Activated CD8-positive, alpha-beta memory T cell treated with anti-CD3 and anti-CD28 coated beads, Interleukin-2, amount 50 U/mL, for 4 hours (primary cell): ENCODE measurements at places on chromosomes 3 and 15.
A peak's percentile ranks its signal among the peaks of the same experiment; 100 is the strongest.

GRCh38 chr3:189227249-189227648, 55.5 kb downstream of the TPRG1 start:
- DNase-seq, result no peak

GRCh38 chr3:40869939-40870338, 329.4 kb upstream of the CTNNB1 start:
- DNase-seq, result no peak

- DNase-seq, result no peak
Measured at GRCh38 chr15:70438776-70439175, 324.6 kb downstream of the UACA start.

DNA sequence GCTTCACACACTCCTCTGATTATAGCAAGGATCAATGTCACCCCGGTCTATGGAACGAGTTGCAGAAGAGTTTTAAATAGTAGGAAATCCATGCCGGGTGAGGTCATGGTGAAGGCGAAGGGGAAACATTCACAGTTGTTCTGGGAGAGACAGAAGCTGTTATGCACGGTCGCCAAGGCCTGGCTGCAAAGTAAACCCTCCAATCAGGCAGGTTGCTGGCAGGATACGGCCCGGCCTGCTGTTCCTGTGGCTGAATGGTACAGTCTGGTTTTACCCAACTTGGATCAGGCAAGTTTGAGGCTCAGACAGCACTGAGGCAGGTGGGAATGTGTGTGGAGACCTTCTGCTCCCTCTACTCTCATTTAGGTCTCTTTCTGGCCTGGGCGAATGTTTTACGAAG, 45.3 kb upstream of the ATP2B2 start:
- DNase-seq, result no peak

DNA sequence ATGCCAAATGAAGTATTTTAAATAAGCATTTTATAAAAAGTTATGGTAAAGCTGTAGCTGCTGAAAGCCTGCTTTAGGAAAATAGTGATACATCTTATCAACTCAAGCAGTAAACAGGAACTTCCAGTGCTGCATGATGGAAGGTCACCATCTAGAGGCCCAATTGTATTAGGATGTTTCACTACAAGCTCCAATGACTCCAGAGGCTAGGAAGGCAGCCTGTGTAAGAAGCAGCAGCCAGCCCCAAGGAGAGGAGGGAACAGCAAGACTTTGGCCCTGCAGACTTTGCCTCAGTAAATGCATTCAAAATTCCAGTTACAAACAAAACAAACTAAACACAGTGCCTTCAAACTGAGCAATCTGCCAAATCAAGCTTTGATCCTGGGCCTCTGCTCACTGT, 32.1 kb downstream of the ILDR1 start:
- DNase-seq, result no peak

- DNase-seq, result no peak
Measured at GRCh38 chr3:43620831-43621655, 768 bp downstream of the ANO10 start.

GRCh38 chr3:61562042-61562720, 810 bp downstream of the PTPRG start:
- no peak for DNase-seq

DNA sequence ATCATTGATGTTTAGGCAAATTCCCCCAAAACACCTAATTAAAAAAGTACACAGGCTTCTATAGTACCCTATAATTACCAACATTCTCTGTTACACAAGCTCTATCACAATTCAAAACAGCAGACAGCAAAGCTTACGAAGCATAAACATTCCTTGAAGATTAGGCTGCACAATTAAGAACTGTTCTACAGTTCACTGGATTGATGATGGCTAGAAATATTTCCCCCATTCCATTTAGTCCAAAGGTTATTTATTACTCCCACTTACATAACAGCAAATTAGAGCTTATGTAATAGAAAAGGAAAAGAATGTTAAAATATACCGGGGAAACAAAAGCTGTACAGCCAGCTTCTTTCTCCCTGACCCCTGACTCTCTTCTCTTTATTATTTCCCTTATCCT, 49.3 kb downstream of the UACA start:
- no peak for DNase-seq

- no peak for DNase-seq
Measured at GRCh38 chr15:65060641-65061397, 7.0 kb downstream of the RASL12 start.

- DNase-seq, result no peak
Measured at GRCh38 chr15:35107122-35107521, 22.0 kb upstream of the NANOGP8 start.

GRCh38 chr3:111548092-111548491, 6.1 kb downstream of the CD96 start:
- DNase-seq, result no peak

GRCh38 chr3:59084583-59084982, 34.8 kb upstream of the CFAP20DC start:
- no peak for DNase-seq

- DNase-seq, result no peak
Measured at GRCh38 chr3:42134867-42135464, 43.8 kb downstream of the TRAK1 start.

DNA sequence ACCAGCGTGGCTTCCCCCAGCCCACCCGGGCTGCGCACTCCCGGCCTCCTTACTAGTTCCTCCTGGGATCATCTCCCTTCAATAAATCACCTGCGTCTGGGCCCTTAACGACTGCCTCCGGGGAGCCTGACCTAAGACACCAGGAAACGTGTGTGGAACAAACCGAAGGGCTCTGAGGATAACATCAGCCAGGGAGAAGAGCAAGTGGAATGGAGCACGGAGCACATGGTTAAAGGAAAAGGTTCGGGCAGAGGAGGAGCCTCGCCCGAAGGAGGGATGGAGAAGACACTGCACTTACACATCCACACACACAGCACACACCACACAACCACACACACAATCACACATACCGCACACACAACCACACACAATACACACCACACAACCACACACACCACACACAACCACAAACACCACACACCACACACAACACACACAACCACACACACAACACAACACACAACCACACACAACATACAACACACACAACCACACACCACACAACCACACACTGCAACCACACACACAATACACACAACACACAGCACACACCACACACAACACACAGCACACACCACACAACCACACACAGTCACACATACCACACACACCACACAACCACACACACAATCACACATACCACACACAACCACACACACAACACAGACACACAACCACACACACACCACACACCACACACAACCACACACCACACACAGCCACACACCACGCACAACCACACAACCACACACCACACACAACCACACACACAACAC, 24.7 kb downstream of the CPN2 start:
- no peak for DNase-seq

GRCh38 chr3:173045770-173046382, 95.2 kb downstream of the SPATA16 start:
- no peak for DNase-seq

DNA sequence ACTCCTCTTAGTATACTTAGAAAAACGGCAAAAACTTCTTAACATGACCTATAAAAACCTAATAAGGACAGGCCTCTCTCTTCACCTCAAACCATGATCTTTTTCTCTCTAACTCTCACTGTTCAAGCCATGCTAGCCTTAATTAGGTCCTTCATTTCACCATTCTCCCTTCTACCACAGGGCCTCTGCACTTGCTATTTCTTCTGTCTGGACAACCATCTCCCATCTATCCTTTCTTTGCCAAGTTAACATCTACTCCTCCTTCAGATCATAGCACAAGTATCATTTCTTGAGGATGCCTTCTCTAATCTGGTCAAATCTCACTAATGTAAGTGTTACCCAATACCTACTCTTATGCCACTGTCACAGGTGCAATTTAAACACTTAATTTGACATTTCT, 39.1 kb downstream of the TMCC1 start:
- no peak for DNase-seq

GRCh38 chr15:76336254-76337058, at the start of gene ISL2:
ISL2 (plus strand) TSS chr15:76336773; CDS start chr15:76336884, 111 bp downstream.
- peak; percentile 49 for DNase-seq

- DNase-seq, result peak; percentile 79
Measured at GRCh38 chr3:170358042-170359010, 811 bp downstream of the SKIL start.

GRCh38 chr3:127408684-127409420, 121.0 kb upstream of the PRR20G start:
- no peak for DNase-seq

- no peak for DNase-seq
Measured at GRCh38 chr3:57538465-57538864, 5.7 kb downstream of the DNAH12 start.

DNA sequence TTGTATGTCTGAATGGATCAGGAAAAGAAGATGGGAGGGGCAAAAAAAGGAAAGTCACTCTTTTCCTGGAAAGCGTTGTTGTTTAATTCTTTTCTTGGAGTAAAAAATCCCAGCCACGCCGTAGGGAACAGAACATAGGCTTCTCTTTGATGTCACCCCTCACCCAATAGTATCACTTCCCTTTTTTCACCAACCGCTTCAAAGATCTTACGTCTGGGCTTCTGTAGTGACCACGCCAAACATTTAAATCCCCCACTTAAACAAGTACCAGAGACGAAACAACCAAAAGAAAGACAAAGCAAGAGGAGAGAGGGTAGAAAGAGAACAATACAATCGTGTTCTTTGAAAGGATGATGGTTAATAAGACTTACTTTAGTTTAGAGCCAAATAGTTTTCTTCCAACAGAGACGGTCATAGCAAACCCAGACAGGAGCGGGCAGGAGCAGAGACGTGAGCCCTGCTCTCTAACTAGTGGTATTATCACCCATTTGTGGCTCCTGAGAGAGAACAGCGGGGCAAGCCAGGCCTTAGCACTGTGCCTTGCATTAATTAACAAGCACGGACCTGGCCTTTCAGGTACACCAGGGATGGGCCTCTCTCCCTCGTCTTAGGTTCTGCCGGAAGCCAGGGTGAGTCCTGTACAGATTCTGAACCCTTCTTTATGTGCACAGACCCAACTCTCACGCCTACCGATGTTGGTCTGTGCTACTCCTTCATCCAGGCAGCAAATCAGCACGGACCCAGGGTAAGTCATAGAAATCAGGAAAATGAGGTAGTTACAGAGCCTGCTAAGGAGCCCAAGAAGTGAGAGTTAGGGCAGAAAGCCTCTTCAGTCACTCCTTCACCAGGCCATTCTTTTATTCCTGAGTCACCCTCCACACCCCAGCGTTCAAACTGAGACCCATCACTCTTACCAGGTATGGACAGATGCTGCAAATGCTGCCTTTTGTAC, 28.2 kb upstream of the BCL6 start:
- no peak for DNase-seq

- DNase-seq, result no peak
Measured at GRCh38 chr15:69979783-69980182, 117.9 kb downstream of the TLE3 start.

GRCh38 chr15:69712991-69713390, 260.4 kb downstream of the RPLP1 start:
- no peak for DNase-seq

DNA sequence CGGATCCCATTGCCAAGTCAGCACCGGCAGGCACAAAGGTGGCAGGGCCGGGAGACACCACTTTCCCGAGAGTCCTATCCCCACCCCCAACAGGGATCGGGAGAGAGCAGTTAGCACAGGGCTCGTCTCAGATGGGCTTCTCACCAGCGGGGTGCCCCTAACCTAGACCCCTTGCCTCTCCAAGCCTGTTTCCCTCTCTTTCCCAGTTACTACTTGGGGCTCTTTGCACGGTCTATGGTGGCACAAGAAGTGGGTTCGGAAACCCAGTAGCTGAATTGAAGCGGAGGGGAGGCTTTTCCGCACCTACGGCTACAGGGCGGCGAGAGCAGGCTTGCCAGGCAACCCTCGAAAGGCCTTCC, 383 bp upstream of the EFCC1 start:
- DNase-seq, result no peak

DNA sequence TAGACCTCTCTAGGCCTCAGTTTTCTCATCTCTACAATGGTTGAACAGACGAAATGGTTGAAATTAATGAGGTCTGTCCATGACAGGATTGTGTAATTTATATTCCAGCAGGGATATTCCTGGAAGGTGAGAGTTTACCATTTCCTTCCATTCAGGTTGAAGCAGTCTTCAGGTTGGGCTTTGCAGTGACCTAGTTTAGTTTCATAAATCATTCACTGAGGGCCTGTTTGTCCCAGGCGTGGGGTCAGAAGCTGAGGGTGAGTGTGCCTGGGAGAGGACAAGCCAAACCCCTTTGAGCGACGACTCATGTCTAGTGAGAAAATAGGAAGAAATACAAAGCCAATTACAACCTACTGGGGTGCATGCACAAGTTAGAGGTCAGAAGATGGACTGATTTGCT, 57.2 kb upstream of the CACNA2D3 start:
- no peak for DNase-seq

DNA sequence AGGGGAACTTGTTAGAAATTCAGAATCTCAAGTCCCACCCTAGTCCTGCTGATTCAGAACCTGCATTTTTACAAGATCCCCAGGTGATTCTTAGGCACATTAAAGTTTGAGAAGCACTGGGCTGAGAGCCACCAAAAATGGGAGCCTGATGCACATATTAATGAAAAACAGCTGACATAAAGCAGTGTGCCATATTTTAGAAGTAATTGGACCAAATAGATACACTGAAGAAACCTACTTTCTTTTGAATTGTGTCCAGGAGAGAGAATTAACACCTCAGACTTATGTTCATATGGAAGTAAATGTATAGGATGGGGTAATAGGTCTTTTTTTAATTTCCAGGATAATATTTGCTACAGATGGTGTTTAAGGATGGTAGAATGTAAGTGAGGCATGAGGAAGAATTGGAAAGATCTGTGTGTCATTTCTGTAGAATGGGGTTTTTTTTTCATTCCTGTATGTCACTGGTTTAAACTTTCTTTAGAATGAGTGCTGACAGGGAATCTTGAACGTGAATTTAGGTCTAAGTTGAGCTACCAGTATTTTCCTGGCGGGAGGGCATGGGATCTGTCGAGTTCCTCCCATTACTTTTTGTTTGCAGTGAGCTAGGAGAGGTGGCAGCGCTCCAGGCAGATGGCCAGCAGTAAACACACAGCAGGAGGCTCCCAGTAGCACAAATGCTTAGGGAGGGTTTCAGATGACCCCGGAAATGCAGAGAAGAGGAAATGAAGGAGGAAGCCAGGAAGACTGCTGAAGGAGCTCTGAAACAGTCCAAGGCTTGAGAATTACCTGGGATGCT, 185.6 kb downstream of the PLCL2 start:
- DNase-seq, result no peak

DNA sequence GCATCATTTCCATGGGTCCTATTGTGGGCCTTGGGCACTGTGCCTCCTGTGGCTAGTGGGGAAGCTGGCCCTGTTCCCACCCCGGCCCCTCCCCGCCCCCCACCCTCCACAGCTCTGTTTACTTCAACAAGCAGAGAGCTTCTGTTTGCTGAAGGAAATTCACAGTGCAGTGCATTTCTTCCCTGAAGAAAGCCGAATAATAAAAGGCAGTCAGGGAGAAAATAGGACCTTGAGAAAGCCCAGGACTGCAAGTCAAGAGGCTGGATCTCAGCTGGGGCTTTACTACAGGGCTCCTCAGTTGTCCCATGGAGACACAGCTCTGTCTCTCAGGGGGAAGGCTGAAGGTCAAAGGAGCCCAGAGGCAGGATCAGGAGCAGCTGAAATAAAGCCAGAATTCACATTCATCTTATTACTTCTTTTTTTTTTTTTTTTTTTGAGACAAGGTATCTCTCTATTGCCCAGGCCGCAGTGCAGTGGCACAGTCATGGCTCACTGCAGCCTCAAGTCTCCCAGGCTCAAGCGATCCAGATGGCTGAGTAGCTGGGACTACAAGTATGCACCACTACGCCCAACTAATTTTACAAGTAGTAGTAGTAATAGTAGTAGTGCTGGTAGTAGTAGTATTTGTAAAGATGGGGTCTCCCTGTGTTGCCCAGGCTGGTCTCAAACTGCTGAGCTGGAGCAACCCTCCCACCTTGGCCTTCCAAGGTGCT, 33.0 kb upstream of the LACTB start:
- no peak for DNase-seq
